ENCODE measurements at places on chromosomes 3 and 15.

- DNase-seq = no peak
Observed at GRCh38 chr15:95095250-95095649, 863.9 kb downstream of the MCTP2 start.

DNA sequence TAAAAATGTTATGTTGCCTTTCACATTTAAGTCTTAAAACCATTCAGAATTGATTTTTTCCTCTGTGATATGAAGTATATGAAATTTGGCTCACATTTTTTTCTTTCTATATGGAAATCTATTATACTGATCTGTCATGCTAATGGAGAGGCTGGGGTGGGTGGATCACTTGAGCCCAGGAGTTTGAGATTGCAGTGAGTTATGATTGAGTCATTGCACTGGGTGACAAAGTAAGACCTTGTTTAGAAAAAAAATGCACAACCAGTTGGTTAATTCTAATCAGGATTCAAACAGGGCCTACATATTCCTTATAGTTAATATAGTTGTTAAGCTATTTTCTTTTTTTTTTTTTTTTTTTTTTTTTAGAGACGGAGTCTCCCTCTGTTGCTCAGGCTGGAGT is 230.5 kb downstream of the MFSD1 start:
- no peak for DNase-seq

GRCh38 chr3:166195808-166196207 is 358.6 kb upstream of the BCHE start:
- DNase-seq = no peak

DNA sequence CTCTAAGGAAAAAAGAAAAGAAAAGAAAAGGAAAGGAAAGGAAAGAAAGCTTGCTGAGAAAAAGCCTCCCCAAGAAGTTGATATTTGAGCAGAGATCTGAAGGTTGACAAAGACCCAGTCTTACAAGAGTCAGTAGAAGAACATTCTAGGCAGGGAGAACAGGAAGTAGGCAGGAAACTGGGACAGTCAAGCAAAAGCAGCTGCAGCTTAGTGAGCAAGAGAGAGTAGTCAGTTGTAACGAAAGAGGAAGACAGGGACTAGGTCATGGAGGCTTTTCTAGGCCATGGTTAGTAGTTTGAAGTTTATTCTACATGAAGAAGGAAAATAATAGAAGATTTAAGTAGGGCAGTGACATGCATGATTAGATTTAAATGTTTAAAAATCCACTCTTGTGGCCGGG is 31.8 kb upstream of the KLHL6 start:
- DNase-seq = no peak

GRCh38 chr3:131655070-131655690 is 152.4 kb upstream of the MRPL3 start:
- DNase-seq = no peak

DNA sequence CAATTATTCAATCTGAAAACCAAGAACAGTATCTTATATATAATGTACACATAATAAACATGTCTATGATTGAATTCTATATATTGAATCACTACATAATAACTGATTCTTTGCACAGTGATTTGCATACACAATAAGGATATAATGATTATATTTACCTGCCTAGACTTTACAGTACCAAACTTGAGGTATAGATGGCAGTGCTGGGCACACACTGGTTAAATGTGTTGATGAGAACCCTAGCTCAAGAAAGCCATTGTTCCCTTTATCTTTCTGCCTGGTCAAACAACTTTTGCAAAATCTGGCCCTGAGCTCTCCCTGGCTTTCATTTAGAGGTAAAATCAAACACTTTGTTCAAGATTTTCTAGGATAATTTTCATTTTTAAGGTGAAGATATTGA is 697.7 kb downstream of the TUSC7 start:
- no peak for DNase-seq

GRCh38 chr3:134126153-134126552 is 96.4 kb upstream of the SLCO2A1 start:
- no peak for DNase-seq

- DNase-seq = no peak
Observed at GRCh38 chr3:180267202-180267843, 230.6 kb upstream of the PEX5L start.

DNA sequence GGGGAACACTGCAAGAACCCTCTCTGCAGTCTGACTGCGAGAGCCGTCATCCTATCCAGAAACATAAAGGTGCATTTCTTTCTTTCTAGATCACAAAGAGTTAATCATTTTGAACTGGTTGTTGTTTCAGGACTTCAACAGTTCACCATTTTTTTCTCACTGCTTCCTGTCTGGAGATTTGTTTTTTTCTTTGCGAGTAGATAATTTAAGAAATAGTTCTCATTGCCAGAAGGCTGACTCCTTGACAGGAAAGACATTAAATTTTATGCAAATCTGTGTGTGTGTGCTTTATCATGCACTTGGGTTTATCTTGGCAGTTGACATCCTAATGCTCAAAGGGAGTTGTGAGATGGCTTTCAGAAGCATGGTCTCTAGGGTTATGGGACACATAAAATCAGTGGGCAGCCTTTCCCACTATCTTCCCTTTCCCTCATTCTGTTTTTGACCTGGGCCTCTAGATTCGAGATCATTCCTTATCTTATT is 123.5 kb upstream of the TBL1XR1 start:
- DNase-seq = no peak

DNA sequence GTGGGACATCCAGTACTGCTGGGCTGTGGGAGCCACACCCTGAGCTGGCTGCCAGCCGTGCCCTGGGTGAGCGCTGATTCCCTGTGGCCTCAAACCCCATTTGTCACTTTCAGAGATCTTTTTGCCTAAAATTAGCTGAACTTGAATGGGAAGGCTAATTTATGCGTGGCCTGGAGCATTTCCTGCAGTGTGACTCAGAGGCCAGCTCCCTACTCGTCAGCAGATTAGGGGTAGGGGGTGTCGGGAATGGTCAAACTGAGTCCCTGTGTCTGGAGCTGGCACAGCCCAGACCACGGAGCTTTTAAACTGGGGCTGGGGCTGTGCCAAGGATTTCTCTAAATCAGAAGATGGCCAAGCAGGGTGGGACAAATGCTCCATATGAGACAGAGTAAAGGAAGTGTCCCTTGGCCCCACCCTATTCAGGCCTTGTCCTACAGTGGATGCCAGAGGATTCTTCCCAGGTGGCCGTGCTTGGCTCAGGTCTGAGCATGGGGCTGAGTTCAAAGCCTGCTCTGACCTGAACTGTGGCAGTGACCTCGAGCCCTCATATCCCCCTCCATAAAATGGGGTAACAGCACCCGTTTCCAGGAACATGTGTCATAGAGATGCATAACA is 59.7 kb downstream of the ATP2B2 start:
- no peak for DNase-seq

GRCh38 chr3:27094721-27095120 is 274.5 kb downstream of the NEK10 start:
- DNase-seq = no peak

GRCh38 chr3:171181907-171182690 is 155.6 kb upstream of the SLC2A2 start:
- peak; percentile 34 for DNase-seq

DNA sequence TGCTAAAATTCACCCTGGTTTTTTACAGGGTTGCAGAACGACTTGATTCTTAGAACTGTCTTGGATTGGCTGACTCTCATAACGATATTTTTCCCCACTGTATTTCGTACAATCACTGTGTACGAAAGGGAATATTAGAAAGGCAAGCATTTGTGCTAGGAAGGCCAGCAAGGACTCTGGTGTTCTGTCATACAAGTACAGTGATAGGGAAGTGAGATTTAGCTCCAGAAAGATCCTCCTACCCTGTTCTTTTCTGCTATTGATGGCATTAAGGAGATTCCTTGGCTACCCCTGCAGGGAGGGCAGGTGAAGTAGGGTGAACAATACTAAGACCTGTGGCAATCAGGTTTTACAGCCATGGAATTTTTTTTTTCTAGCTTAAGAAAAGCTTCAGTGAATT is 53.8 kb upstream of the SCAANT1 start:
- no peak for DNase-seq

- no peak for DNase-seq
Observed at GRCh38 chr3:119485563-119485962, 12.8 kb upstream of the TIMMDC1 start.

- no peak for DNase-seq
Observed at GRCh38 chr3:183822631-183823030, 2.7 kb downstream of the MAP6D1 start.

GRCh38 chr3:122231465-122232157 is 48.1 kb downstream of the CASR start:
- DNase-seq = no peak

GRCh38 chr3:38102444-38102814 is 34.5 kb downstream of the ACAA1 start:
- DNase-seq = no peak

- DNase-seq = no peak
Observed at GRCh38 chr3:195570344-195570743, 13.4 kb downstream of the APOD start.

DNA sequence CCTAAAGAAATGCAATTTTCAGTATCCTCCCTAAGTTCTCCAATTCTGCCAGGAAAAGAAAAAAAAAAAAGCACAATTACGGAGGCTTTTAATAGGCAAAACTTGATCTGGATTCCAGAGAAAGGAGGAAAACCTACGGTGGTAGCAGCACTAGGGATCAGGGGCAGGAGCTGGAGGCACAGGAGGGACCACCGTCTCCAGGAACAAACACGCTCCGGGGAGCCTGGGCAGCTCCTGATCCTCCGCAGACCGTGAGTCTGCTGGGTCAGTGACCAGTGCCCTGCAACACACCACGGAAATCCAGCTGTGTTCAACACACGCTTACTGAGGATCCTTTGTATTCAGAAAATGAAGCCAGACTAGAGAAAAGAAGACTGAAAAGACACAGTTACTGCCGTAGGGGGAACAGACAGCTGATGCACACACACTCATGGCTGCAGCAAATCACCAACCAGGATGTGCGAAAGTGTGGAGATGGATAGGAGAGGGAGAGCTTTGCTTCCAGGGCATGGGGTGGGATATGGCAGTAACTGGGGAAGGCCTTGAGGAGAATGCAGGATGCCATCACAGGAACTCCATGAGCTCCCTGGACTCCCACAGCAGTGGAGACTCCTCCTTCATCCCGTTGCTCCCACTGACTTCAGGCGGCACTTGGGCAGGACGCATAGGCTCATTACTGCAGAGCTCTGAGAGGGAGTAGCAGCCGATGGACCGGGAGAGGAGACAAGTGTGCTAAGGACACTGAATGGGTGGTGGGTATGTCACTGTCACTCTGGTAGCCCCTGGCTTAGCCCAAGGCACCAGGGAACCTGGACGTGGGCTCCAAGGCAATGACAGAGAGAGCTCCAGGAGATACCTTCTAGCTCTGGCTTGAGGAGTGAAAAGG is 167.0 kb downstream of the ATP10A start:
- DNase-seq = no peak

- no peak for DNase-seq
Observed at GRCh38 chr3:108293858-108294257, 2.5 kb upstream of the HHLA2 start.

- DNase-seq = no peak
Observed at GRCh38 chr3:134354612-134355251, 19.5 kb downstream of the AMOTL2 start.

- no peak for DNase-seq
Observed at GRCh38 chr15:94587113-94587512, 355.8 kb downstream of the MCTP2 start.

GRCh38 chr3:122921791-122922651 is 105.5 kb downstream of the SEMA5B start:
- DNase-seq = no peak

DNA sequence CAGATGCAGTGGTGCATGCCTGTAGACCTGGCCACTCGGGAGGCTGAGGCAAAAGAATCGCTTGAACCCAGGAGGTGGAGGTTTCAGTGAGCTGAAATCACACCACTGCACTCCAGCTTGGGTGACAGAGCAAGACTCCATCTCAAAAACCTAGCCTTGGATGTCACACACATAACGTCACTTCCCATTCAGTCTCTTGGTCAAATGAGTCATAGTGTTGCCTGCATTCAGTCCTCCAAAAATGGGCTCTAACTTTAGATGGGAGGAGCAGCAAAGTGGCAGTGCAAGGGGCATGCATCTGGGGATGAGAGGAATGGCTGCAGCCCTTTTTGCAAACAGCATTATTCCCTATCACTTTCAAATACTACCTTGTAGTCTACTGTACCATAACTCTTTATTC is 62.9 kb upstream of the AGBL1 start:
- DNase-seq = no peak

DNA sequence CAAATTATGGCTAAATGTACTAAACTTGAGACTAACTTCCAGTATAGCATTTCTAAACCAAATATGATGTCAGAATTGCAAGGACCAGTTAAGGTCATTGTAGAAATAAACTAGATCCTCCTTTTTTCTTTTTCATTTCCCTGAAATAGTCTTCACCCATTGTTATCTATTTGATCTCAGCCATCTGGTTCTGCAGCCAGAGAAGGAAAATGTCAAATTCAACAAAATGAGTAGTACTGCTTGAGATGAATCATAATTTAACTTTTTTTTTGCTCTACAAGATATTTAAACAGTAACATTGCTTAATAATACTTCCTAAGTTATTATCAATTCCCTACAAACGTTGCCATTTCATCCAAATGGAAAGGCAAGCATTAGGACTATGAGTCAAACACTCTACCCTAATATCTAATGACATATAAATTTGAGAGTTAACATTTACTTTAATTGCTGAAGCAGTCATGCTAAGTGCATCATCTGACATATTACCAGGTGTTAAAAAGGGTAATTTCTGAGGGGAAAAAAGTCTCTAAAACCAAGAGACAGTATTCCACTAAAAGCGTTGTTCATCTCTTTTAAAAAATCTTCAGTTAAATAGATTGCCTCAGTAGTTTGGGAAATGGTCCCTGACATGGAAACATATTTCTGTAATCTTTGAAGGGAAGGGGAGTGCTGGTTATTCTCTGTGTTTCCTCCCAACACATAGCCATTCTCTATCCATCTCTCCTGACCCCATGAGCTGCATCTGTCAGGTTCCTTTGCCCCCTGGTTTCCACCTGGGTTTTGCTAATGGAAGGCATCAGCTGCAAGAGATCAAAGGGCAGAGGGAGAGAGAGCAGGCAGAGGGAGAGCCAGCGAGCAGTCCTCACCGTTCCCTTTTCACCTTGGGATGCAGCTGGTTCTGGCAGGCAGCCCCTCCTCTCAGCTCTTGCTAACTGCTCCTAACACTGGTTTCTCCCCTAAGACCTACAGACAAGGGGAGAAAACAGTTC is 138.5 kb downstream of the ARPP21 start:
- no peak for DNase-seq

DNA sequence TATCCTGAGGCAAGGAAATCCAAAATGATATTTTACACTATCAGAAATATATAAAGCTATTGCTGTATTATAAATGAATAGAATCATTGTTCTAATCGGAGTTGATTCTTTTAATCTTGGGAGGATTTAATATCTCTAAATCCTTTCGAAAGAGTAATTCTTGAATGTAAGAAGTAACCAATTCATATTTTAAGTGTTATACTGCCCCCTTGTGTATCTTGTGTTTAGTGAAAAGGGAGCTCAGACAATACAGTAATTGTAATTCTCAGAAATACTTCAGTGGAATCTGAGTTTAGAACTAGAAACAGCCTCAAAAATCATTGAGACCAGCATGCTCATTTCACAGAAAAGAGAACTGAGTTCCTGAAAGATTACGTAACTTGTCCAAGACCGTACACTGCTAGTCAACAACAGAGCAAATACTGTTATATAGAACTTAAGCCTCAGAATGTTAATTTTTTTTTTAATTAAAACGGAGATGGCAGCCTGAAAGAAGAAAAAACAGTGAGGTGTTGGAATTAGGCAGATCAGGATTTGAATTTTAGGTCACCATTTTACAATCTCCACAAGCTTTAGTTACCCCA is 42.9 kb downstream of the PLCH1 start:
- peak; percentile 75 for DNase-seq

All from muscle of back (tissue), 13 donors.